ENCODE measurements at places on chromosomes 7 and 10. TPM values are rescaled to one million over a fixed set of nuclear protein-coding genes. Genes with fewer than 3 reads are reported as not detected.

RBP3 gene
- total RNA-seq = not detected

MRLN gene
- total RNA-seq = 0.75 TPM

PPA1 gene
- 110 TPM for total RNA-seq

EN2 gene
- 0.94 TPM for total RNA-seq

TFR2 gene
- 2.5 TPM for total RNA-seq

SDK1 gene
- total RNA-seq = 17.8 TPM

LIPK gene
- 3.2 TPM for total RNA-seq

UPK3B gene
- 11.2 TPM for total RNA-seq

RBM20 gene
- total RNA-seq = 2.8 TPM

Measured in type B pancreatic cell (in vitro differentiated cells).